Activated CD8-positive, alpha-beta T cell treated with anti-CD3 and anti-CD28 coated beads, Interleukin-2, amount 10 ng/mL, durations not matched to agents 7 days and 5 days (primary cell): ENCODE measurements at places on chromosomes 5 and 9.
A peak's percentile ranks its signal among the peaks of the same experiment; 100 is the strongest.

GRCh38 chr5:54821445-54822323 lies 163.7 kb downstream of the ESM1 start:
- no peaks in the 10 kb centered on the region for H3K36me3 ChIP-seq
- H3K4me3 ChIP-seq: no peak overlapping the region
- H3K27me3 ChIP-seq: peaks cover 10% of the 10 kb centered on the region
- no peak overlapping the region for H3K27ac ChIP-seq

GRCh38 chr9:111661802-111662521 lies 557 bp downstream of the GNG10 start:
- H3K36me3 ChIP-seq: peaks cover 21% of the 10 kb centered on the region
- peak overlapping the region; percentile 88 for H3K27ac ChIP-seq
- peak; percentile 46 for DNase-seq

DNA sequence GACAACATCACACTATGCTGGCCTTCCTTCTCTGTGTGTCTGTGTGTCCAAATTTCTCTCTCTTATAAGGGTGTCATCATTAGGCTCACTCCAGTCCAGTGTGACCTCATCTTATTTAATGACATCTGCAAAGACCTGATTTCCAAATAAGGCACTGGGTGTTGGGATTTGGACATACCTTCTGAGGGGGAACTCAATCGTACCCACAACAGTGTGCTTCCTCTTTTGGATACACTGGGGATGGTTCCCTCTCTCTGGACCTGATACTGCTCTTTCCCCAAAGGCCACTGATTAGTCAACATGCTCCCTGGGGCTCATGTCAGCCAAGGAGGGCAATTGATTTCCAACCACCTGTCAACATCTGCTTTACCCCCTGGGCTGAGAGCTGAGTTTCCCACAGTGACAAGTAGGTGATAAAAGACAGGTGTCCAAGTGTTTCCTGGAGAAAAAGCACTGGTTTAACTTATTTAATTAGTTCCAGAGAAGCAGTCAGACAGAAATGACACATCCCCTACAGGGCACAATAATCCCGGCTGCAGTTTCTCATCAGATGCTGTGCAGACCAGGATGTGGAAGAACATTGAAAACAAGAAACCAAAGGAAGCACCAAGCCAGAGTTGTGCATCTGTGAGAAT lies 17.8 kb upstream of the CEP72 start:
- H3K4me3 ChIP-seq: no peak overlapping the region
- DNase-seq: no peak
- no peak overlapping the region for H3K27ac ChIP-seq
- peaks cover 7% of the 10 kb centered on the region for H3K4me1 ChIP-seq
- no peaks in the 10 kb centered on the region for H3K36me3 ChIP-seq

GRCh38 chr5:134001938-134002731 lies 2.6 kb downstream of the VDAC1 start:
- no peaks in the 10 kb centered on the region for H3K27me3 ChIP-seq
- H3K4me1 ChIP-seq: peaks cover 56% of the 10 kb centered on the region
- DNase-seq: no peak

DNA sequence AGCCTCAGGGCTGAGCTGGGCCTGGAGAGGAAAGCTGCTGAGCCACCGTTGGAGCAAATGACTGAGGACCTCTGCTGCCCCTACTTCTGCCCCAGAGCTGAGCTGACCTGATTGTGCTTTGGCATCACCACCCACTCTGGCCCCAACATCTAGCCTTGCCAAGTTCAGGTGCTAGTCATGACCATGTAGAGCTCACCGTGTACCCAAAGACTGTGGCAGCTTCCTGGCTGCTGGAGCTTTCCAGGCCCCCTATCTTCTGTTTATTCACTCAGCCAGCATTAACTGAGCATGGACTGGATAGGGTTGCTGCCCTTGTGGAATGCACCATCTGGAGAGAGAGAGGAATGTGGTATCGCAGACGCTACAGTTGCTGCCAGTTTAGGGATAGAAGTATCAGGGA lies 49.1 kb downstream of the JADE2 start:
- peaks cover 69% of the 10 kb centered on the region for H3K36me3 ChIP-seq
- H3K4me3 ChIP-seq: no peak overlapping the region
- H3K27me3 ChIP-seq: no peaks in the 10 kb centered on the region
- no peak overlapping the region for H3K27ac ChIP-seq

- no peak overlapping the region for H3K27ac ChIP-seq
- no peaks in the 10 kb centered on the region for H3K4me1 ChIP-seq
- no peak for DNase-seq
- no peaks in the 10 kb centered on the region for H3K27me3 ChIP-seq
Measured at GRCh38 chr5:30650311-30650710, 543.2 kb upstream of the CDH6 start.
